Activated CD4-positive, alpha-beta T cell treated with anti-CD3 and anti-CD28 coated beads, Interleukin-2, Interleukin-4, amounts not matched to agents 100 ng/mL and 50 ng/mL, durations not matched to agents 16 hours and 8 hours (primary cell): ENCODE measurements at places on chromosomes 11 and 22.

- no peak for DNase-seq
Observed at GRCh38 chr22:35333220-35333619, 33.5 kb downstream of the TOM1 start.

DNA sequence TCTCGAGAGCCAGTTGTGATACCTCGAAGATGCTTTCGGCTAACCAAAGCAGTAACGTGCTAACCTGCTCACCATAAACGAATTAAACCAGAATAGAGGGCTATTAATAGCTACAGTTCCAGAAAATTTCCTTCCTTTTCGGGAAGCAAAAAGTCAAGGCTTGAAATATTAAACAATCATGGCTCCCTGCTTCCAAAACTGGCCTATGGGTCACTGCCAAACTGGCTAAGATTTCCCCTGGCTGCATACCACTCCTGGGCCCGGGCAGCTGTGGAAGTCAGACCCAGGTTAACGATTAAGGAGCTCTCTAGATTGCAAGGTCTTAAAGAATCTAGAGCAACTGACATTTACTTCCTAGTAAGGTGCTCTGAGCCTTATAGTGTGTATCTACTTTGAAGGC, 1.7 kb downstream of the AMOTL1 start:
- no peak for DNase-seq

DNA sequence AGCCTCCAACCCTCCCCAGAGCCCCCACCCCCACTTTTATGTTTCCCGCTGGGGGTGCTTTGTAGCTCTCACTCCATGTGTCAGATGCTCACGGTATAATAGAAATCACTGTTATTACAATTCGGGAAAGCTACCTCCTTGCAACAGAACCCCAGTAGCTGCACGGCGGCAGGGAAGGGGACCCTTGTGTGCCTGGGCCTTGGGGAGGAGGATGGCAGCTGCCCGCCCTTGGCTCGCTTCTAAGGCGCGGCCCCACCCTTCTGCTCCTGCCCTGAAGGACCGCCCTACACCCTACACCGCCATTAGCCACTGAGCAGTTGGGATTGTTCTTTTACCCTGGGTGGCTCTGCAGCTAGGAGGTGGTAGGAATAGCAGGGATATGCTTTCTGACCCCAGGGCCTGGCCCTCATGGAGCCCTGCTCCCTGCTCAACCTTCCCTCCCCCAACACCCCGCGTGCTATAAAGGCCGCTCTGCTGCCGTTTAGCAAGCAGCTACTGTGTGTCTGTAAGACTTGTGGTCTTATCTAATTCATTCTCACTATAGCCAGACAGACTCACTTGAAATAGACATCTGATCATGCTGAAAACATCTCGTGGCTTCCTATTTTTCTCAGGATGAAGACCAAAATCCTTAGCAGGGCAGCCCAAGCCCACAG, 219.7 kb downstream of the CEP164 start:
- DNase-seq: no peak

DNA sequence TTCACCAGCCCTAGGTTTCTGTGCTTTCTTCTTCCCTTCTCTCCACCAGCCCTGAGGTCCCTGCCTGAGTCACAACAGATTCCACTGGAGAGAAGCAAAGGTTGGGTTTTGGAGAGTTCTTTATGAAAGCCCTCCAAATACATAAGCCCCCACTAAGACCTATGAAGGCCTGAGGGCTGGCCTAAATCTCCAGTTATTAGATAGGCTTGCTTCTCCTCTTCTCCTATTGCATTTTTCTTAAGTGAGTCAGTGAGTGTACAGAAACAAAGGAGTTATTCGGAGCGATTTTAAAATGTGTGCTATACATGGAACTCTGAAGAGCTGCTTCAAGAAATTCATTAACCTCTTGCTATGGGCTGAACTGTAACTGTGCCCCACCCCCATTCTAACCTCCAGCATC, 1057.3 kb downstream of the OPCML start:
- no peak for DNase-seq

DNA sequence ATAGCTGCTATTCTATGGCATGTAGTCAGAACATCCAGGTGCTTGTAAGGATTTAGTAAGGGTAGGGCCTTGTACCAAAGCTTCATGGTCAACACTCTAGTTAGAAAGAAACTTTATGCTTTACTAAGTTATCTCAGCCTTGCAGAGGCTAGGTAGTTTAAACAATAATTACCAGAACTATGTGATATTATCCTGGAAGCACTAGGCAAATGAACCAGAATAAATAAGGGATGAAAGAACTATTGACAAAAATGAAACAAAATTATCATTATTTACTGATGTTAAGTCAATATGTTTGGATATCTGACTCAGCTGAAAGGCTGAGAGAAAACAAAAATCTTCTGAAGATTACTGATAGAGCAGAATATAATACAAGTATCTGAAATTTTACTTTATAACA, 1089.1 kb upstream of the RAG2 start:
- DNase-seq: no peak

DNA sequence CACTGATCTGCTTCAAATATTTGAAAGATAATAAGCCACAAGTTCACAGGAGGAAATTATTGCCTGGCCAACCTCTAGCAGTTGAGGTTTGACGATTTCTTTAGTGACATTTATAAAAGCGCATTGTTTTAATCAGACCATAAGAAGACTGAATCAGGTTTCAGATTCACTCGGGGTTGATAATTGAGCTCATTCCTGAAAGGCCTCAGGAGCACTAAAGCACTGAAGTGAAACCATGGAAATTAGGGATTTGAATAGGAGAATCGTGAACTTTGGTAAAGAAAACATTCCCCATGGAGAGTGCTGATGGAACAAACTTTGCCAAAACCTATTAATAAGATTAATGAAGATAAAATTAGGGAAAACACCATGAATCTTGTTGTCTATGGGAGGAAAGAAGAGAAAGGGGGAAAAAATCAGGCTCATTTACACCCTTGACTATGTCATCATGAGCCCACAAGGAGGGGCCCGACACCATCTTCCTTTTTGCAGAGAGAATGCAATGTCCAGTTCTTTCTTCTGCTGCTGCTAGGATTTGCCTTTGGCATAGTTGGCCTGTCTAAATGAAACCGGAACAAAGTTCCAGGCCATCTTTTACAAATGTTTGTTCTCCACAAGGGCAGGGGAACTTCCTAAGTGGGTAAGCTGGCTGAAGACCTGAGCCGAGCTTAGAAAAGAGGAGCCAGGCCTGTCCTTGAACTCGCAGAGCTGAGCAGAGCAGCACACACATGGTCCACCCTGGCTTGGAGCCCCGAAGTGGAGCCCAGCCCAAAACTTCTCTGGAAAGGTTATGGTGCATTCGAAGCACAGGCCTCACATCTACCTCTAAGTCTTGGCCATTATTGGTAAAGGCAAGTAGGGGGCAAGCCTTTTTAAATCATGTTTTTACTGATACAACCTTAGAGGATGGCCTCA, 56.1 kb upstream of the EIF3M start:
- DNase-seq: no peak

- no peak for DNase-seq
Observed at GRCh38 chr11:61690706-61691379, 10.7 kb downstream of the DAGLA start.

- no peak for DNase-seq
Observed at GRCh38 chr11:93216511-93217101, 18.8 kb upstream of the SLC36A4 start.

DNA sequence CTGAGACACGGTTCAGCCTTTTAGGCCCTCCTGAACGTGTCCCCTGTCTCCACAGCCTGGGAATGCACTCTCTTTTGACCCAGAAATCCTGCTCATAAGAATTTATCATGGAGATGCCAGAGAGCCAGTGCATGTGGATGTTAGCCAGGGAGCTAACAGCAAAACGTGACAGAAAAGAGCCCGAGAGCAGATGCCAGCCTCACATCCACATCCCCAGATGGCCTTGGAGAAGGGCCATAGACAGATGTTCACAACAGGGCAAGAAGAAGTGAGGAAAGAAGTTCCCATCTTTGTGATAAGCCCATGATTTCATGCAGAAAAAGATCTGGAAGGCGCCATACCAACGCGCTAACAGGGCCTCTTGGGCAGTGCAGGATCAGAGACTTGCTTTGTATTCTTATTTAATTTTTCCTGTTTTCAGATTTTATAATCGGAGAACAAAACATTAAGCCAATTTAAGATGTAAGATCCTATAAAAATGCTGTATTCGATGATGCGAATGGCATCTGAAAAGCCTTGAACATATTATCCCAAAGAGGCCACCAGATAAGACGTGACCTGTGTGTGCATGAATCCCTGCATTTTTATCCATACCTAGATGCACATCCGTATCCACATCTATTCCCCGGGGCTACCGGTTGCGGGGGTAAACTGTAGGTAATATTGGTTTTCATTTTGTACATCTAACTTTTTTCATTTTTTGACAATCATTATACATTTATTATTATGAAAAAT, 48.7 kb downstream of the IGLL5 start:
- no peak for DNase-seq

- DNase-seq: no peak
Observed at GRCh38 chr11:76610871-76611475, 59.6 kb downstream of the LRRC32 start.

GRCh38 chr22:18013947-18014346, 10.4 kb downstream of the MICAL3 start:
- no peak for DNase-seq

DNA sequence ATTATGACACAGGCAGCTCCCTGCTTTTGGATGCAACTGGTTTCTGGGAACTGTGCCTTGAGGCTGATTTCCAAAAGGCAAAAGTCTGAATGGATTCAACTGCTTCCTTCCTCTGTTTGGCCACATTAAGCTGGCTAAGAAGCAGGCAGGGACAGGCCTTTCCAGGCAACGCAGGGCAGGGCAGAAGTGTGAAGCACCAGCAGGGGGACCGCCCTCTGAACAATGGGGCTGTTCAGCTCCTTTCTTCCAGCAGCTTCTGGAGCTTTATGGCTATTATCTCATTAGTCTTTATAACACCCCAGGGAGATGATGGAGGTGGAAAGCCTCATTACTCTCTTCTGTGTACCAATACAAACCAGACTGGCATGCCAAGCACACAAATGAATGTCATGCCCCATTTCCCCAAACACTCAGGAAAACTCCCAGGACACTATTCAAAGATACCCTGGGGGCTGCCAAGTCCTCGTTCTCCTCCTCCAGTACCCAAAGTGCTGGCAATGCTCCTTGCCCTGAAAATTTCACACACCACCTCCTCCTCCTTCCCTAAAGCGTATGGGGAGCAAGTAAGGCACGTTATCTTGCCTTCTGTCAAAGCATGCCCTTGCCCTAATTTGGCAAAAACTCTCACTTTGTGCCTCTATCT, 21.3 kb downstream of the MORC2 start:
- no peak for DNase-seq

GRCh38 chr11:69153661-69154060, 2.1 kb upstream of the SMIM38 start:
- no peak for DNase-seq

GRCh38 chr11:75158696-75159150, 7.8 kb downstream of the SLCO2B1 start:
- DNase-seq: no peak

DNA sequence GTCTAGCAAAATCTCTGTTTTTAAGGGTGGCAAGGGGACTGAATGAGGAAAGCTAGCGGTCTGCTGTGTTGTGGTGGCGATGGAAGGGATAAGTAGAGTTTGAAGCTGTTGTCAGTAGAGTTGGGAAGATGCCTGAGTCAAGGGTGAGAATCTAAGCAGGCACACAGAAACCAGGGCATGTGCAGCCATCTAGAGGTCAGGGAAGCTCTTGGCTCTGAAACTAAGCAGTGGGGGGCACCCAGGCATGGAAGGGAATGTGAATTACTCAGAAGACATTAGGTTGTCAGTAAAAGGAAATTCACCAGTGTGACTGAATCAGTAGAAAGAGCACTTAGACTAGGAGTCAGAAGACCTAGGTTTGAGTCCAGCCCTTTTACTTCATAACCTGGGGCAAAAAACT, 15.4 kb downstream of the BMAL1 start:
- DNase-seq: no peak

- no peak for DNase-seq
Observed at GRCh38 chr11:71286701-71287643, 34.6 kb upstream of the SHANK2 start.

GRCh38 chr11:33674035-33674814, 26.4 kb downstream of the C11orf91 start:
- no peak for DNase-seq

DNA sequence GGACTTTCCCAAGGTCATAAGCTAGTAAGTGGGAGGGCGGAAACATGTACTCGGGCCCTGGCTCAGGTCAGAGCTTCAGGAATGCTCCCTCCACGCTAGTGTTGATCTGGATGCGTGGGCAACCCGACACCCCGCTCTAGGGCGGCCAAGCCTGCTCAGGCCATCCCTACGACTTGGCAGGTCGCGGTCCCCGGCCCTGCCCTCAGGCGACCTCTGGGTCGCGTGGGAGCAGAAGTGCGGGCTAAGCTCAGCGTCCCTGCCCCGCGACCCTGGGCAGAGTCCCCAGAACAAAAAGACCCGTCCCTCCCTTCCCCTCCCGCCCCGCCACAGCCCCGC, 781 bp upstream of the TEF start:
- DNase-seq: no peak

DNA sequence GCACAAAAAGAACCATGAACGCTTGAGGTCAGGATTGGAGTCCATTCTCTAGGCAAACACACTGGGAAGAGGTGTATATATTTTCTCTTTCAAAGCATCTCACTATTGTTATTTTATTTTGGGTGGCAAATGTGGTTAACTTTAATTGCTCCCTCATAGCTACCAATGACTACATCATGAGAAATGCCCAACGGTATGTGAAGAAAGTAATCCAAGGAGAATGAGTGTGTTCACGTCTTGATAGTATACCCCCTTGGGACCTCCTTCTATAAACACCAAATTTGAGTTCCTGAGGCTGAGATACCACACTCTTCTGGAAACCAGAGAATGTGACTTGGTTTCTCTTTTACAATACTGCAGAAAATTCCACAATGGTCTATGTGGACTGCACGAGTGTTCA, 15.8 kb downstream of the OR8D1 start:
- no peak for DNase-seq

- no peak for DNase-seq
Observed at GRCh38 chr11:106706355-106706754, 311.9 kb downstream of the GUCY1A2 start.

DNA sequence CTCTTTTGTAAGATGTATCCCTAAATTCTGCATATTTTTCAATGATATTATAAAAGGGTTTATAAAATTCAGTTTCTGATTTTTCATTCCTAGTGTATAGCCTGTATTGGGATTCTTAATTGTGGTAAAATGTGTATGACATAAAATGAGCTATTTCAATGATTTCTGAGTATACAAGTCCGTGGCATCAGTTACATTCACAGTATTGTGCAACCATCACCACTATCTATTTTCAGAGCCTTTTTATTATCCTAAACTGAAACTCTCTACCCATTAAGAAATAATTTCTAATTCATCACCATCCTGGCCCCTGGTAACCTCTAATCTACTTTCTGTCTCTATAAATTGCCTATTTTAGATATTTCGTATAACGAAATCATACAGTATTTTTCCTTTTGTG, 39.8 kb downstream of the EIF3F start:
- DNase-seq: no peak
